Activated CD4-positive, alpha-beta T cell treated with anti-CD3 and anti-CD28 coated beads, Interleukin-2, amount 10 ng/mL, durations not matched to agents 24 days and 14 days (primary cell): ENCODE measurements at places on chromosomes 7 and 10. TPM values are rescaled to one million over a fixed set of nuclear protein-coding genes. Genes with fewer than 3 reads are reported as not detected.

The PIP gene
- total RNA-seq = not detected in 2 replicates

DNA sequence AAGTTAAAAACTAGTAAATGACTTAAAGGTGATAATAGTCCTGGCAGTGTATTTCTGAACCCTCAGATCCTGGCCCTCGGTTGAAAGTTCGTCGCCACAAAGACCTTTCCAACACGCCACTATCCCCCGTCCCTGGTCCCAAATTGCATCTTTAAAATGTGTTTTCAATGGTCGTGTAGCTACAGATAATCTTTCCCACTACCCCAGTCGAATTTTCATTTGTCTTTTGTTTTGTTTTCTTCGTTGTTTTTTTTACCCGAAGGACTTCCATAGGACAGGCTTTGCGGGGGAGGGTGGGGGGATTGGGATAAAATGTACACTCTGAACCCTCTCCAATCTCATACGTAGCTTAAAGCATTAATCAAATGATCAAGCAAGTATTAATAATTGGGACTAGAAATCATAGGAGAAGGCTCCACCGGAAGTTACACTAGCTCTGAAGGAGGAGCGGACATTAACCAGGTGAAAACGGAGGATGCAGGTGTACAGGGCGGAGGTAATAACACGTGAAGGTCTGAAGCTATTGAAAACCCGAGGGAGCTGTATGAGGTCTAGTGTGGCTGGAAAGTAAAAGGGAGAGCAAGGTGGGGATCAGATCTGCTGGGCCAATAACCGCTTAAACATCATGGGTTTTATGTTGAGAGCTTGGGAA lies 32.8 kb upstream of the PHF14 start:
- DNase-seq = peak; percentile 65

- DNase-seq = no peak
Observed at GRCh38 chr7:70017357-70017756, 419.1 kb downstream of the AUTS2 start.

DNA sequence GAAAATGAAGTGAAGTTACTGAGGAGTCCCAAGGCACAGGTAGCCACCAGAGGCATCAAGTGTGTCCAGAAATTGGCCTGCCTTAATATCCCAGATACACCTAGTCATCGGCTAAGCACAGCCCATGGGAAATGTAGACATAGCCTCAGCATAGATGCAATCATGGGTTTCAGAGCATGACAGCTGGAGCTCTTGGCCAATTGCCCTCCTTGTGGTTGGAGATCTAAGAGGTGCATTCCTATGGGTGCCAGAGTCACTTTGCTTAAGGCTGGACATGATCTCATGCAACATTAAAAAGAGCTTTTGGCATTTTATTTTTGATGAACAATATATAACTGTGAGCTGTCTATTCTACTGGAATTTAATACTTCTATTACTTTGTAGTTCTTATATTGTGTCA lies 758.0 kb upstream of the LRRTM3 start:
- no peak for DNase-seq

The COL28A1 gene
- not detected in 2 replicates for total RNA-seq

DNA sequence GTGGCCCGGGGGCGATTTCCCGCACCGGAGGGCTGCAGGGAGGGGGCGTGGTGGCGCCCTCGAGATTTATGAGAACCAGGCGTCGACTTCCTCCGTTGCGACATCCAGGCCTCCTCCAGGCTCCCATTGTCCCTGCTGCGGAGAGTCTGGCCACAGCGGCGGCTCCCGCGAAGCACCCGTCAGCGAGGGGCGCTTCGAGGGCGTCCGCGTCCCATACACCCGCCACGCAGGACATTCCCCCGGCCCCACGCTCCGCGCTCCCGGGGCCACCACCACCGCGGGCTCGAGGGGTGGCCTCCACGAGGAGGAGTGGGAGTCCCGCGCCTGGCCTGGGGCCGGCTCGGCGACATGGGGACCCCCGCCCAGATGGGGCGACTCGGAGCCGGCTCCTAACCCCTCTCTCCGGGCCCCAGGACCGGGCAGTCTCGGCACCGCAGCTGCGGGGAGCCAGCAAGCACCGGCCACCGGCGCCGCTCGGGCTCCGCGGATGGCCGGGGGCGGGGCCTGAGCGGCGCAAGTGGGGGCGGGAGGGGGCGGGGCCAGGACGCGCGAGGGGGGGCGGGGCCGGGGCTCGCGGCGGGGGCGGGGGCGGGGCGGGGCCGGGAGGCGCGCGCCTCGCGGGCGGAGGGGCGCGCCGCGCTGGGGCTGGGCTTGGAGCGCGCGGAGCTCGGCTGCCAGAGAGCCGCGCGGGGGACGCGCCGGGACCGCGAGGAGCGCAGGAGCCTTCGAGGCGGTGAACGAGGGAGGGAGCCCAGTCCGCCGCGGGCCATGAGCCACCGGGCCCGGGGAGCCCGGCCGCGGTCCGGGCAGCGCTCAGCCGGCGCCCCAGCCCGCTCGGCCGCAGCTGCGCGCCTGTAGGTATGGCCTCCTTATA lies at the start of gene SH2B2:
Gene SH2B2 (plus strand): TSS at position 632 of the 874 bp plus-strand sequence. CDS start 13,683 bp downstream, outside the sequence.
- DNase-seq = peak; percentile 81

GRCh38 chr7:149459201-149459539 lies 1.7 kb downstream of the ZNF777 start:
- DNase-seq = peak; percentile 55

- DNase-seq = no peak
Observed at GRCh38 chr10:93573051-93573909, 6.8 kb downstream of the FFAR4 start.
